Effector CD8-positive, alpha-beta T cell (primary cell): ENCODE measurements at places on chromosomes 1 and 21.
A peak's percentile ranks its signal among the peaks of the same experiment; 100 is the strongest.

DNA sequence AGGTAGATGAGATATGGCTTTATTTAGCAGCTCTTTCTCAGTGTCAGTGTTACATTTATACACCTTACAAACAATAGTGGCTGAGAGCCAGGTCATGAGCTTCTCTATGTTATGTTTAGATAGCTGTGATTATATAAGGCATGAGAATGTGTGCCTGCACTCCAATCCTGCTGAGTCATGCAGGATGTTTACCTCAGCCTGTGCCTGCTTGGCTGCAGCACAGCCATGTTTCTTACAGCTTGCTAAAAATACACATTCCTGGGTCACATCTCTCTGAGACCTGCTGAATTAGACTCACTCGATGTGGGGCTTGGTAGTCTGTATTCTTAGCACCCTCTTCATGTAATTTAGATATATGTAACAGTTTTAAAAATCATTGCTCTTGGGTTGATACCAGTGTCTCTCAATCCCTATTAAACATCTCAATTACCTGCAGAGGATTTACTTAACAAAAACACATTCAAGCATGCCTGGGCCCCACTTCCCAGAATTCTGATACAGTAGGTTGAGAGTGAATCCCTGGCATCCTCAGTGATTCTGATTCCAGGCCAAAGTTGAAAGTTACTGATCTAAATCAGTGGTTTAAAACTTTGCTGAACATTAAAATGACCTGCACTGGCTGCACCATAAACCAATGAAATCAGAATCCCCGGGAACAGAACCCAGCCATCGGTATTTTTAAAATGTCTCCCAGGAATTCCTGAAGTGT, 107.5 kb downstream of the GDAP2 start:
- DNase-seq: no peak

GRCh38 chr1:32886828-32887414, 630 bp downstream of the HPCA start:
- DNase-seq: no peak

GRCh38 chr1:80054129-80054528, 1047.6 kb upstream of the ADGRL4 start:
- no peak for DNase-seq

DNA sequence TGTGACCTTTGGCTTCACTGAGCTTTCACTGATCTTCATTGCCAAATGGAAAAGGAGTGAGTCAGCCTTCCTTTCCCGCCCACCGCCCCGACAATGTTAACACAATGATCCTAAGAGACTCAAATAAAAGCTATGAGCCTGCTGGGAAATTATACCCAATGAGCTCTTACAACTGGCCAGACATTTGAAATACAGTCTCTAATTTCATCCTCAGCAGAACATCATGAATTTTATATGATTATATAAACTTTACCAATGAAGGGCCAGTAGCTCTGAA, 252.5 kb downstream of the SIPA1L2 start:
- no peak for DNase-seq

DNA sequence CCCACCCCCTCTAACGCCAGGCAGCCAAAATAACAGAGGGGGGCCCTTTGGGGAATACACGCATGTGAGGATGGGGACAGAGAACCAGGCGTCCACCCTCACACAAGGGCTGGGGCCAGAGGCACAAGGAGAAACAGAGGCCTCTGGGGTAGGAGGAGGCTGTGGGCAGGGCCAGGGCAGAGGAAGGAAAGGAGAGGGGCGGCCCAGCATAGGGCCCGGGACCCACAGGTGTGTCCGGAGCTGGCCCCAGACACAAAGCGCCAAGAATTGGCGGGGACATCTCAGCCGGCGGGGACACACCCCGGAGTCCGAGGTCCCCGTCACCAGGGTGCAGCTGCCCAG, 6.7 kb downstream of the PLEKHG5 start:
- DNase-seq: no peak

- no peak for DNase-seq
Measured at GRCh38 chr1:48936436-48936835, 159.7 kb upstream of the BEND5 start.

DNA sequence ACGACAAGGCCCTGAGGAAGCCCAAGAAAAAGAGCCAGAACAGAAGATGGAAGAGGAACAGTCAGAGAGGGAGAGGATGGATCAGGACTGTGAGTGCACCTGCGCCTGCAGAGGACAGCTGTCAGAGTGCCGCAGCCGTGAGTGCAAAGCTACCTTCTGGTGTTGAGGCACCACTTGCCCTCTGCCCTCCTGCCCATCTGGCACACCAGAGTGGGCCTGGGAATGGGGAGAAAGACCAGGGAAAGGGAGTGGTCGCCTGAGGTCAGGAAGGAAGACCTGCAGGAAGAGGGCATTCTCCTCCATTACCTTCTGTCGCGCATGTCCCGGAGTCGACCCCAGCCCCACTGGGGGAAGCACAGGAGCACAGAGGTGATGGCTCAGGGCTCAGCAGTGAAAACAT, 26.2 kb downstream of the VASH2 start:
- no peak for DNase-seq

GRCh38 chr1:17995480-17995879, 112.1 kb upstream of the IGSF21 start:
- DNase-seq: no peak

DNA sequence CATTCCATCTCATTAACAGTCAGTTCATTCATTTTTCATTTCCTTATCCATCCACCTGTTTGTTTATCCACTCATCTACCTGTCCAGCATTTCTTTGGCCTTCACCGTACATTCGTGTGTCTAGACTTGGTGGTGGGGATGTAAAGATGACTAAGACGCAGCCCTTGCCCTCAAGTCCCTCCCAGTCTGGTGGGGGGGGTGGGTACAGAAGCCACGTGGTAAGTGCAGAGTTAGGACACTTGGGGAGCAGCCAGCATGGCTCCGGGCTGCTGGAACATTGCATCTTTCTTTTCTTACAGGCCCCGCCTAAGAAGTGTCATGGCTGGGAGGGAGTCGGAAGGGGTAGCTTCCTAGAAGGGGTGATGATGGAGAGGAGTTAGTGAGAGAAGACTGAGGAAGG, 17.2 kb downstream of the KIF26B start:
- no peak for DNase-seq

DNA sequence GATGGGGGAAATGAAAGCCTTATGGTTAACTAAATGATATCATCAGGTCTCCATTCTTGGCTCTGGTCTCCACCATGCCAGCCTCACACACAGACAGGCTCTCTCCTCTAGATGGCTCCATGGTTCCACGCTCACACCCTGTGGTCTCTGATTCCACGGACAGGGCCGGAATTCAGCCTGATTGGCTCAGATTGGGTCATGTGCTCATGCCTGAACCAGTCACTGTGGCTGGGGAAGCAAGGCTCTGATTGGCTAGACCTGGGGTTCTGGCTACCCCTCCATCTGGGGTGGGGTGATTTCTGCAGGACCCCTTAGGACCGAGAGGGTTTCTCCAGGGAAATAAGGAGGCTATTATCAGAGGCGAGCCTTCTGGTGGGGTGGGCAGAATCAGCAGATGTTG, 277.0 kb downstream of the PTPRU start:
- DNase-seq: no peak

GRCh38 chr1:4749406-4749805, 95.0 kb downstream of the AJAP1 start:
- DNase-seq: no peak

GRCh38 chr1:16116625-16117024, 39.2 kb downstream of the EPHA2 start:
- DNase-seq: no peak

DNA sequence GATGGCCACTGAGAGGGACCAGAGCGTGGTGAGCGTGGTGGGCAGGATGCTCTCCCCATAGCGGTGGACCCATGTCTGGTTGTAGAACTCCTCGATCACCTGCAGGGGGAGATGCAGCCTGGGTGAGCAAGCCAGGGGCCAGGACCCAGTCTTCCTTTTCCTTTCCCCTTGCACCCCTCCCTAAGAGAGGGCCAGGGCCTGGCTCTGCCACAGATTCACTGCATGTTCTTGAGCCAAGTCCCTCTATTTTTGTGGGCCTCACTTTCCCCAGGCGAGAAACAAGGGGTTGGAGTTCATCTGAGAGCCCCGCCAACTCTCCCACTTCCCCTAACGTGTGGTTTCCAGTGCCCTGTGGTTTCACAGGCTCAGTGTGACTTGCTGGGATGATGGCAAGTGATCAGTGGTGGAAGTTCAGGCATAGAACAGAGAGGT, 27.5 kb downstream of the SLC2A1 start:
- DNase-seq: peak; percentile 44

DNA sequence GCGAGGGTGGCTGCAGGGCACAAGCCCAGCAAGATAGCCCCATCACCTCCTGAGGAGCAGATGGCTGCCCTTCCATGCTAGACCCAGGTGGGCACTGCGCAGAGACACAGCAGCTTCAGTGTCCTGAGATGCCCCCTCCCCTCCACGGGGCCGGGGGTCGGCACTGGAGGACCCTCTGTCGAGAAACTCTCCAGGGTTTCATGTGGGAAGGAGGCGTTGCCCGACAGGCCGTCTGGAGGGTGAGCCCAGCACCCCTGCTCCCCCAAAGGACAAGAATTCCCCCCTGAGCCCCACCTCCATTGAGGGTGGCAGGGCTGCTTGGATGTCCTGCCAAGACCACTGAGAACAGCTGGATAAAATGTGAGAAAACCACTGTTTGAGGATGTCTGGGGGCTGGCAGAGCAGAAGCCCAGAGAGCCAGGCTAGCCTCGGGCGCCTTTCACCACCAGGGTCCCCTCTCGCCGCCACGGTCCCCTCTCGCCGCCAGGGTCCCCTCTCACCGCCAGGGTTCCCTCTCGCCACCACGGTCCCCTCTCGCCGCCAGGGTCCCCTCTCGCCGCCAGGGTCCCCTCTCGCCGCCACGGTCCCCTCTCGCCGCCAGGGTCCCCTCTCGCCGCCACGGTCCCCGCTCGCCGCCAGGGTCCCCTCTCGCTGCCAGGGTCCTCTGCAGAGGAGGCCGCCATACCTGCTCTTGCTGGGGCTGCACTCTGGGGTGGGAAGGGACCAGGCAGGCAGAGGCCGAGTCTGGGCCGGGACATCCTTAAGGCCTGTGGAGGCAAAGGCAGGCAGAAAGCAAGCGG, 44.2 kb downstream of the SLC19A1 start:
- no peak for DNase-seq

DNA sequence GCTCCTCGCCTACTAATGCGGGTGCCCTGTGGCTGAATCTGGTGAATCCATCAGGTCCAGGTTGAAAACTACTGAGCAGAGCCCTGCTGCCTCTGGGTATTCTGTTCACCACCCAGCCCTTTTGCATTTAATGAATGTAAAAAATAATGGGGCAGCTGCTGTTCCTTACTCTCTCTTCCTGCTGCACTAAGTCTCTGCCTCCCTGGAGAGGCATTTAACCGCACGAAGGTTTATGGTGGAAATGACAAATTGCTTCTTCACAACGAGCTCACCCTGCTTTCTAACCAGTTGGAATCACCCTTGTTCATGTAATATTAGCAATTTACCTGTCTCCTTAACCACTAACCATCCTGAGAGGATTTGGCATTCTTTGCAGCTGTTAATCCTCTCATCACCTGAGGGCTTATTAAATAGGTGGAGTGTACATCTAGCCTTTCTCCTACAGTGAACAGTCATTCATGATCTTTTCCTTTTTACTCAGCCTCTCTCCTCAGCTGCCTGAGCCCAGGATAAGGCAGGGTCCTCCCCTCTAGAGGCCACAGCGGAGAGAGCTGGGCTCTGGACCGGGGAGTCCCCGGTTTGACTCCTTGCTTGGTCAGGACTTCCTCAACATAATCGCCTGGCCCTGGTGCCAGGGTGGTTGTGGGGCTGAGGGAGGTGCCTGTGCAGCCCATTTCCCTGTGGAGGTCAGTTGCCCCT, 97.6 kb downstream of the NOS1AP start:
- no peak for DNase-seq

GRCh38 chr1:72230746-72231145, 51.6 kb downstream of the NEGR1 start:
- no peak for DNase-seq

DNA sequence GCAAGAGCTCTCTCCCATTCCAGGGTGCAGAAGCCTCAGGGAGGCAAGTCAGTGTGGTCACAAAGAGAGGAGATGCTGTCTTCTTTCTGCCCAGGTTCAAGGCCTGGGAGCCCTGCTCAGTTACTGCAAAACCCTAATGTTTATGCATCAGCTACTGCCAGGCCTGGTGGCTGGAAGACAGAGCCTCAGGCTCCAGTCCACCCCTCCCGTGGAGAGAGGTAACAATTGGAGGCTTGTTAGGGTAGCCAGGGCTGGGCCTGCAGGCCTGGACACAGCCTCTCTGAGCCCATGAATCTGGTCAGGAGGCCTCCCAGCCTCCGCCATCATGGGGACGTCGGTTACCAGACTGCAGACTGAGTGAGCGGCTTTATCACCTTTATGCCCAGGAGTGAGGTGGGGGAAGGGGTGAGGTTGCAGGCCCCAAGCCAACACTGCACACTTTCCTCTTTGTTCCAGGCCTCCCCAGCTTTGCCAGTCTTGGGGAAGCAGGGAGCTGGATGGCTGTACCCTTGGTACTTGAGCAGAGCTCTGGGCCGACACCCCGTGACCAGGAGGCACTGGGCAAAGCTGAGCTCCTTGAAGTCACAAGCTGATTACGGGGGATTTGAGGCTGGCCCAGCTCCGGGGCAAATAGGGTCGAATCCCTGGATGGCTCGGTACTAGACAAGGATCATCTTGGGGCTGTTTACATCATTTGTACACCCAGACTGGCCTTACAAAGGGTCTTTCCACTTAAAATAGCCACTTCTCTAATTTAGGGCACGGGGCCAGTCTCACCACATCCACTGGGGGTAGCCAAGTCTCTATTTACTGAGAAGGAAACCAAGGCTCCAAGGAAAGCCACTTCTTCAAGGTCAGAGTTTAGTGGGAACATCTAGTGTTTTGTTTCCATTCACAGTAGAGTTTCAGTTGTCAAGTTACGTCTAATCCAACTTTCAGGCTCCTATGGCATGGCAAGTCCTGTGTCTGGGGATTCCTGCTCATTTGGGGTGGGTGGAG, 5.2 kb downstream of the SLC2A1 start:
- no peak for DNase-seq

- no peak for DNase-seq
Measured at GRCh38 chr1:2528016-2528415, 1.6 kb upstream of the PANK4 start.

DNA sequence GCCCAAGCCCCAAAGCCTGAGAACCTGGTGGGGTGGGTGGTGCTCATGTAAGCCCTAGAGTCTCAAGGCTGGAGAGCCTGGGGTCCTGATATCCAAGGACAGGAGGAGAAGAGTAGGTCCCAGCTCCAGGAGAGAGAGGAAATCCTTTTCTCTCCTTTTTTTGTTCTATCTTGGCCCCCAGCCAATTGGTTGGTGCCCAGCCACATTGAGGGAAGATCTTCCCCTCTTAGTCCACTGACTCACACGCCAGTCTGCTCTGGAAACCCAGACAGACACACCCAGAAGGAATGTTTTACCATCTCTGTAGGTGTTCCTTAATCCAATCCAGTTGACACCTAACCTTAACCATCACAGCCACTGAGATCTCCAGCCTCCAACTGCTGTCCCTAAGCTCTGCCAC, 16.2 kb upstream of the LIN9 start:
- DNase-seq: no peak

- DNase-seq: no peak
Measured at GRCh38 chr1:229388897-229389580, 44.9 kb downstream of the ACTA1 start.

DNA sequence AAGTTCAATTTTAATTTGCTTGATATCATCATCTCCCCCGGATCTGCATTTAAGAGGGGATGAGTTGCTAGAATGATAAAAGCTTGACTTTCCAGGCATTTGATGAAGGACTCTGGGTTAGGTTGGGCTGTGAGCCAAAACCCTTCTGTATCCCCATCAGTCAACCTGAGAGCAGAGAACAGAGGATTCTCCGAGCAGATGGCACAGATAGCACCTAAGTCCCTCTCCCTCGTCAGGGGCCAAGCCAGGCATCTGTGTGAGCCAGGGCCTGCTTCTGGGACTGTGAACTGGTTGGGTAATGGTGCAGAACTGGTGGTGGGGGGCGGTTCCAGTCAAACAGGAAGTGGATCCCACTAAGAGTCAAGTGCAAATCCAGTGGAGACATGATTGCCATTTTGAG, 205.8 kb downstream of the TNR start:
- DNase-seq: no peak
